AML-193 (cell line): ENCODE measurements at places on chromosomes 7 and 10.

DNA sequence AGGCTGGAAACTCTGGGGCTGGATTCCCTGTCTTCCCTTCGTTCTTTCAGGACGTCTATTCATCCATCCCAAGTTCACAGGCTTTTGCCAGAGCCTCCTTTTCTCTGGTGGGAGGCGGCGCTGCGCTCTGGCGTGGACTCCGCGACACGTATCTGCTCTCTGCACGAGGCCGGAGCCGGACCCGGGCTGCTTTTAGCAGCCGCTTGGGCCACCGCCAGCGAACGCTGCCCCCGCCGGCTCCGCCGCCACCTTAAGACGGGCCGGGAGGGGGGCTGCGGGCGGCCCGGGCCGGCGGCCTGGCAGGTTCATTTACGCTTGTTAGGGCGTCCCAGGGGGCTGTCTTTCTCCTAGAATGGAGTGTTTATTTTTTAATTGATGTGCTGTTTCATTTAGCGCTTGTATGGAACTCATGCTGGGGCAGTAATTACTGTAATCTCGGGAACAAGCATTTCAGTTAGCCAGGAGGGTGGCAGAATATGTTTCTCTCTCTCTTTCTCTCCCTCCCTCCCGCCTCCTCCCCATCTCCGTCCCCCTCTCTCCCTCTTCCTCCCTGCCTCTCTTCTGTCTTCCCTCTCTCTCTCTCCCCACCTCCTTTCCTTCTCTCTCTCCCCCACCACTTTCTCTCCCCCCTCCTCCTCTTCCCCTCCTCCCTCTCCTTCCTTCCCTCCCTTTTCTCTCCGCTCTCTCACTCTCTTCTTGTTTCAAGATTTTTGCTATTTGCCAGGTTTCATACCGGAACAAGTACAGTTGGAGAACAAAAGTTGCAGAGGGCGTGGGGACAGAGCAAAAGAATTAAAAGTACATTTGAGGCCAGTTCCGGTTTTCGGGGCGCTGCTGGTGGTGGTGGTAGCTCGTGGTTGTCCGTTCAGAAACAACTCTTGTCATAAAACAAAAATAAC is 1.3 kb upstream of the FZD8 start:
- no peak for DNase-seq

DNA sequence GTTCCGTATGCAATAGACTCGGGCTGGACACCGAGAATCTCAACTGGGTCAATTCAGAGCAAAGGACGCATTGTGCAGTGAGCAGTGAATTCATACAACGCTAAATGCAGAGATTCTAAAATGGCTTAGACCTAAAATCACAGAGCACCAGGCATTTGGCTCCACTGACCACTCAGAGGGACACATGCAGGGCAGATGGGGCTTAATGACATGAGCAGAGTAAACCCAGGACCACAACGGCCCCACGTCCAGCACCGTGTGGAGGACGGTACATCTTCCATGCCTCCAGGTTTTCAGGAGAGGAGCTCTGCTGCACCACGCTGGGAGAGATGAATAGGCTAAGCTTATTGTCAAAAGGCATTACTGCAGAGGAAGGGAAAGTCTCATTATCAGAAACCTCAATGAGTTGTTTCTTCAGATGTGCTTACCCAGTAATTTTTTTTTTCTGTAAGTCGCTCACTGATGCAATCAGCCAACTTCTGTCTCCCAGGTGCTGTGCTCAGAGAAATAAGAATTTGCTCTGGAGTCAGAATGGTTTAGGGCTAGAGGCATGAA is 555.0 kb downstream of the PTPRN2 start:
- no peak for DNase-seq

- DNase-seq, result no peak
Measured at GRCh38 chr7:82347808-82348207, 95.8 kb downstream of the CACNA2D1 start.

DNA sequence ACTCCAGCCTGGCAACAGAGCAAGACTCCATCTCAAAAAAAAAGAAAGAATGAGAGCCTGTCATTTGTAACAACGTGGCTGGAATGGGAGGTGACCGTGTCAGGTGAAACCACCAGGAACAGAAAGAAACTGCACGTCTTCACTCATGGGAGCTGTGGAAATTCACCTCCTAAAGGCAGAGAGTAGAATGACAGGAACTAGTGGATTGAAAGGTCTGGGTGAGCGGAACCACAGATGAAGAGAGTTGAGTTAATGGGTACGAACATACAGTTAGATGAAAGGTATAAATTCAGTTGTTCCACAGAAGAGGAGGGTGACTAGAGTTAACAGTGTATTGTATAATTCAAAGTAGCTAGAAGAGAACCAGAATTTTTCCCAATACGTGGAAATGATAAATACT is 78.6 kb downstream of the MAD1L1 start:
- no peak for DNase-seq

GRCh38 chr7:11709196-11709595 is 122.8 kb downstream of the THSD7A start:
- no peak for DNase-seq
